ENCODE measurements at places on chromosomes 16 and 17.

DNA sequence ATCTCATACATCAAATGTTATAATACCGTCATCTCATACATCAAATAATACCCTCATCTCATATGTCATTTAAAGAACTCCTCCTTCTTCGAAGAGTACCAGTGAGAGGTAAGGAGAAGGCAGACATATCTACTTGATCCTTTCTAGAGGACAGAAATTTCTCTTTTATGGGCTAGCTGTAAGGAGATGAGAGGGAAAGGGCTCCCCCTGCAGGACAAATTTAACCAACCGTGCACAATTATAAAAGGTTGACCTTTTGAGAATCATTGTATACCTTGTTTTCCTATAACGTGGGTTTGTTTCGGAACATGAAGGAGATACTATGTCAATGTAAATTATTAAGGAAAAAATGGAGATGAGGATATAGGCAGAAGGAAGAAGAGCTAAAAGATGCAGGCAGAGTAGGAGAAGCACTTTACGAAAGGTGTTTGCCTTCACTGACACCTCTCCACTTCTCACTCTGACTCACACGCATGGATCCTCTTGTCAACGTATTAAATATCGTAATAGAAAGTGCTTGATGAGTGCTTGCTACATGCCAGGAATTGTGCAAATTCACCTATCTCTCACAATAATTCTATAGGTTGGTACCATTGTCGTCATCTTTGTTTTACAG is 465.9 kb upstream of the ERCC4 start:
- no peak for DNase-seq

DNA sequence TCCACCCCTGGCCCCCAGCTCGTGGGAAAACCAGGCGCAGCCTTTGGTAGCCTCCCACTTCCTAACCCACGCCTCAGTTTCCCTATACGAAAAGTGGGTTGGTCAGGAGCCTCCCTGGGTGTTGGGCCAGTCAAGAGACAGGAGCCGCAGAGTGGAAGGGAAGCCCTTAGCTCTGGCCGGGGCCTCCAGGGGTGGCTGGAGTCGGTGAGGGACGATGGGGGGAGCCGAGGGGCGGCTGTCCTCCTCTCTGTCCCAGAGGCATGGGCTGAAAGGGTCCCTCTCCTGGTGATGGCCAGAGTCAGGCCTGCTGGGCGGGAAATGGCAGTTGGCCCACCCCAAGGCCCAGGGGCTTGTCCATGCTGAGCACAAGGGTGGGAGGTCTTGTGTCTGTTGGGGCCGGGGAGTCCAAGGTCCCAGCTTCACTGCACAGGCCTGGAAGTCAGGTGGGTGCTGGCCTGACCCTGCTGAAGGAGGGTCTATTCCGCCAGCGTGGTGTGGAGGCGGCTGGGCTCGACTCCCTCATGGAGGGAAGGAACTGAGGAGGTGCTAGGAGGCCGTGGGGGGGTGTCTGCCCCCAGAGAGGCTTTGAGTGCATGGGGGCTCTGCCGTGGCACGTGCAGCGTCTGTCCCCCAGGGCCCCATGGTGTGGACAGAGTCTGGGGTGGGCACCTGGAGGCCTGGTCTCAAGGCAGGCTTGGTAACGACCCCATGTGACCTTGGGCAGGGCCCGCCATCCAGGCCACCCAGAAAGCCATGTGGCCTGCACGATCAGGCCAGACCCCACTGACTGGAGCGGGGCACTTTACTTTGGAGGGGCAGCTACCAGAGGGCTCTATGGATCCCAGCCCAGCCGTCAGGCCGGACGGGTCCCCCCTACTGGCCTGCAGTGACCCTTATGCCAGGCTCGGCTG is 1.1 kb downstream of the SLC16A3 start:
- no peak for DNase-seq

DNA sequence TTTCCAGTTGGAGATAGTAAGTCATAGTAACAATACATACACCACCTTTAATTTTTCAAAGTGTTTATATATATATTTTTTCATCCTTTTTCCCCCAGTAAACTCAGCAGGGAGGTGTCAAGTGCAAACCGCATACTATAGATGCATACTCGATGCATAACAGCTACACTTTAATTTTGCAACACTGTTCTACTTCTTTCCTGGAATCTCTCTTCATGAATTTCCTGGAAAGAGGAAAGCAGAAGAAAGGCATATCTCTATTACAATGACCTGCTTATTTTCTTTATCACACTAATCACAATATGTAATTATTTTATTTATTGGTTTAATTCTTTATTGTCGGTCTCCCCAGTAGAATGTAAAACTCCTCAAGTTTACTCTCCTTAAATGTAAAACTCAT is 140.0 kb downstream of the SNX11 start:
- DNase-seq, result no peak

DNA sequence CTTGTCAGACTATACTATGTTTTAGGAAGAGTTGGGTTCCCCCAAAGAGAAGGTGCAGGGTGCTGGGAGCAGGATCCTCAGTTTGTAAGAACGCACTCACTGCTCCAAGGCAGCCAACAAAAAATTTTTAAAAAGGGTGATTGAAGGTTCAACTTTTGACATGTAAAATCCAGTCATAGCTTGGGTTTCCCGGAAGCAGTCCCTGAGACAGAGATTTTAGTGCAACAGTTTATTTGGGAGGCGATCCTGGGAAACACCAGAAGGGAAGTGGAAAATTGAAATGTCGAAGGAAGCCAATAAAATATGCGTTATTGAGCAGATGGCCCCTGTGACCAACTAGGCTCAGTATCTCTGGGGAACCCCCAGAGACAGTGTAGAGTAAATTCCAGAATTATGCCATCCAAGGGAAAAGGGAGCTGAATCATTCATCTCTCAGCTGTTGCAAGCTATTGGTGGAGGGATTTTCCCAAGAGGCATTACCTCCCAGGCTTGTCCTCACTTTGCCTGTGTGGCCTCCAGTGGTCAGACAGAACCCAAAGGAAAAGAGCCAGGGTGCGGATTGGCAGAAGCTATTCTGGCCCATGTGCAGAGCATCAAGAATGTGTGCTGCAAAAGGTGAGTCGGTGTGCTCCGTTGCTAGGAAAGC is 72.9 kb downstream of the HS3ST3B1 start:
- DNase-seq, result no peak

- peak; percentile 13 for DNase-seq
These were observed 37.9 kb upstream of the SMIM36 start for GRCh38 chr17:55549140-55549539.

GRCh38 chr17:34447406-34447805 is 84.4 kb upstream of the CCL1 start:
- DNase-seq, result no peak

GRCh38 chr16:31713945-31714902 is 159.4 kb upstream of the ZNF267 start:
- no peak for DNase-seq

DNA sequence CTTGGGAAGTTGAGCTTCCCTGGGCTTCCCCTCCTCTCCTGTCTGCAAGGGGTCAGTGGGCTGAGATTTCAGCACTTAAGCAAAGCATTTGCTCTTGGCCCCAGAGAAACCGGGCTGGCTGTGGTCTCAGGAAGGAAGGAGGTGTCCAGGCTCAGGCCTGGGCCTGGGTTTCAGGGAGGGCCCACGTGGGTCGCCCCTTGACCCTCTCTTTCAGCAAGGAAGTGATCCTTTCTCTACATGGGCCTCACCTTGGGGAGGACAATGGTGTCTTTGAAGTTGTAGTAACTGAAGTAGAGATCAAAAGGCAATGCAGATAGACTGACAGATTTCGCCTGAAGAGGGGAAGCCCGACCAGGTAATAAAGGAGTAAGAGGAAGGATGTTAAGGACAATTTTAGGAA is 2.7 kb downstream of the NOD2 start:
- DNase-seq, result no peak

DNA sequence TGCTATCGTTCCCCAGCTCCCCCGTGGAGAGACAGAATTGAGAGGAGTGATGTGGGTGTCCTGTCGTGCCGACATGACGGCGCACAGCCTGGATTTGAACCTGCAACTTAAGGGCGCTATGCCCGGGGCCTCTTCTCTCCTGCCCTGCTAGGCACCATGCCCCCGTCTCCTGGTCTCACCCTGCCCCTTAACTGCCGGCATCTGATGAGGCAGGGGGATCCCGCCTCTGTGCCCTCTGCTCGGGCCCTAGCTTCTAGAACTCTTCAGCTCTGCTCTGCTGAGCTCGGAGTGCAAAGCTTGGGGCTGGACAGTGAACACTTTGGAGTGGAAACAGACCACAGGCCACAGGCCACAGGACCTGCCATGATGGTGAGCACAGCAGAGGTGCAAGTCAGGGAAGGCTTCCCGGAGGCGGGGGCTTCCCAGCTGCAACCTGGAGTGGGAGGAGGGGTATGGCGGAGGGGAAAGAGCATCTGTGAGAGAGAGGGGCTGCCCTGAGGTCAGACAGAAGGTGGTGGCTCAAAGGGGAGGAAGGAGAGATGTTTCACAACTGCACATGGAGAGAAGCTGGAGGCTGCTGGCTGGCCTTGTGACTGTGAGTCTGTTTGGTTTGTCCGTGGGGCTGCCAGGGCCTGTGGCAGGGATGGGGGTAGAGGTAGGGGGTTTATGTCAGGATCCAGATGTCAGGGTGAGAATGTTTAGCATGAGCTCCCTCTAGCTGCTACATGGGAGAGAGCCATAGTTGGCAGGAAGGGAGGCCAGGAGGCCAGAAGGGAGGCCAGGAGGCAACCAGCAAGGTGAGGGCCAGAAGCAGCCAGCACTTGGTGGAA is 107.8 kb downstream of the CRLF3 start:
- DNase-seq, result no peak

- no peak for DNase-seq
These were observed 49.1 kb downstream of the GRB2 start for GRCh38 chr17:75356260-75356937.

GRCh38 chr17:58789160-58789559 is 33.5 kb downstream of the PPM1E start:
- no peak for DNase-seq

DNA sequence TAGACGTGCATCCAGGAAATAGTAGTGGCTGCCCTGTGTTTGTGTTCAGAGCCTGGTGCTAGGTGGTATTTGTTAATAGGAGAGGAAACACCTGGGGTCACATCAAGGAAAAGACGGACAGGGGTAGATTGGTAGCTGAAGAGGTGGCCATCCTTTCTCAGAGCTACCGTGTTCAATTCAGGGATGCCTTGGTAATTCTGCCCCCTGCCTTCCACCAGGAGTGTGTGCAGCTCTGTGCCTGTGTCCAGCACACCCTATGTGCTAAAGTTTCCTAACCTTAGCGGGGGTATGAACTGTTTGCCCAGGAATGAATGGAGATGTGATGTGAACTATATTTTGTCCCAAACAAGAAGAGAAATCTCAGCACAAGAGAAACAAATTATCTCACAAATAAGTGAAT is 174.1 kb upstream of the MPHOSPH6 start:
- no peak for DNase-seq

DNA sequence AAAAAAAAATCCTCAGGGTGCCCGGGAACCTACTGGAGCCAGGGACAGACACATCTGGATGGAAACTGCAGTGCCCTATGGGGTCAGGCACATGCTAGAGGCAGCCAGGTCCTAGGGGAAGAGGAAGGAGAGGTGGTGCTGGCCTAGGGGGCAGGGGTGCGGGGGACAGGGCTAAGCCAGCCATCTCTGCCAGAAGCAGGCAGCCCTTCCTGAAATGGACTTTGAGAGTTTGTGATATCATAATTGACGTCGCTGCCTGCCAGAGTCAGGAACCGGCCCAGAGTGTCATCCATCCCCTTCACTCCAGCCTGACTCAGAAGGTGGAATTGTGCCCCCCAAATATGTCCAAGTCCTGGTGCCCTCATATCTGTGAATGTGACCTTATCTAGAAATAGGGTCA is 25.0 kb upstream of the BAHCC1 start:
- DNase-seq, result no peak

DNA sequence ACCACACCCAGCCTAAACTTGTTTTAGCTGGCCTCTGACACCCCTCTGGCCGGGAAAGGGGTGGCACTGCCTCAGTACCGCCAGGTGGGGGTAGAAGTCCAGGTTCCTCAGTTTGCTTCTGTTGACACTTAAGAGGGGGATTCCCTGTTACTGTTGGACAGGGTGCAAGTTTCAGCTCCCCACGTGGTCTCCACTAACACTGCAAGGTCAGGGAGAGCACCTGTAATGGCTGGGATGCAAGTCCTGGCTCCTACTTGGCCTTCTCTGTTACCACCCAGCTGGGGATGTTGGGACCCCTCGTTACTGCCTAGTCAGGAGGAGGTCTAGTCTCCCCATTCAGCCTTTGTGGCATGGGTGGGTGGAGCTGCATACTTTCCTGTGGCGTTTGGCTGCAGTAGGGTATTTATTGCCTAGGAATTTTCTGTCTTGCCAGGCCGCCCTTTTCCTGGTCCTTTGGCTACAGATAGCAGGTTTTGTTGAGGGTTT is 10.6 kb upstream of the MFAP4 start:
- no peak for DNase-seq

DNA sequence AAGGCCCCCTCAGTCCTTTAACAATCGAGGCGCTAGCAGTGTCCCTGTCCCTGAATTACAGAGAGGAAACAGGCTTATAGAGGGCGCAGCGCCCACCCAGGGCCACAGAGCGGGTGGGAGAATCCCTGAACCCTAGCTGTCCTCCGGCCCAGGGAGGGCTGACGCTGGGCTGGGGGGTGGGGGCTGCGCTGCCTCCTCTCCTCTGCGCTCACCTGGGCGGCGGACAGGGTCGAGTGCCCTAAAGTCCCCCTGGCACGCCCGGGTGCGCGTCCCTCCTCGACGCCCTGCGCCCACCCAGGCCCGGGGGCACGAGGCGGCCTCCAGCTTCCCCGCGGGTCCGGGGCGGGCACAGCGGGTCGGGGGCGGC is 200.4 kb upstream of the N4BP1 start:
- no peak for DNase-seq

DNA sequence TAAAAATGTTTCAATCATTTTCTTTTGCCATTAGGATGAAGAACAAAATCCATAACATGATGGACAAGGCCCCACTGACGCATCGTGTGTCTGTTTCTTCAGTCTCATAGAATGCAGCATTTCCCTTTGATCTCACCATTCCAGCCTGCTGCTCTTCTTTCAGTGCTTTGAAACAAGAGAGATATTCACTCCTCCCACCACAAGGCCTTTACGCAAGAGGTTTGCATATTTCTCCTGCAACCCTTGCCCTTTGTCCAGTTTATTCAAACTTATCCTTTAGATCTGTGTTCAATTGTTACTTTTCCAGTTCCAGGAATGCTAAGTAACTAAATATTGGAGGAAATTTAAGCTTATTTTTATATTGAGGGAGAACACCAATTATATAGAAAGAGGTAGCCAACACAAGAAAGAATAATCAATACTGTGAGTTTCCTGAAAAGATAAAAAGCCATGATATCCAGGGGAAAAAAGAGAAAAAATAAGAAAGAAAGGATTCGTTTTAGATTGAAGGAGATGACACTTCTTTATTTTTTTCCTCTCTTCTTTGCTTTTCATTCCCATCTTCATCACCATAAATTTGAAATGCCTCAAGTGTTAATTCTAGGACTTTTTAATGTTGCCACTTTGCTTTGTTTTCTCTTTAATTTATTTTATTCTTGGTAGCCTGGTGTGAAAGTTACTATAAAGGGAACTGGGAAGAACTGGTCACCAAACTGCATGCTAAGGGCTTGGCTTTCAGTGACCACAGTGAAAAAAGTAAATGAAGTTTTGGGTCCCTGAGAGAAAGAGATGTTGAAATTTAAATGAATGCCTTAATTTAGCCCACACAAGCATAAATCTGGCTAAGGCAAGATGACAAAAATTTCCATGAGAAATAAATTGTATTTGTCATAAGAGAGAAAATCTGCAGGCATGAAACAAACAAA is 102.1 kb downstream of the KIF2B start:
- DNase-seq, result no peak

- DNase-seq, result no peak
These were observed 8.7 kb upstream of the SDK2 start for GRCh38 chr17:73652886-73653480.

Measured in CD4-positive, alpha-beta T cell treated with Interleukin-12 subunit alpha and Interleukin-12 subunit beta, for 1 hour (primary cell).